ENCODE measurements at places on chromosomes 3 and 15. TPM values are rescaled to one million over a fixed set of nuclear protein-coding genes. Genes with fewer than 3 reads are reported as not detected.

The AQP9 gene
- total RNA-seq: 119 TPM

The SRPRB gene
- 21.7 TPM for total RNA-seq

The UROC1 gene
- not detected for total RNA-seq

The GOLGA8K gene
- total RNA-seq: not detected

The ROPN1 gene
- not detected for total RNA-seq

The GOLGA6L4 gene
- total RNA-seq: 3.3 TPM

The SNAPC5 gene
- total RNA-seq: 23.1 TPM

The SLC12A1 gene
- not detected for total RNA-seq

The TBC1D21 gene
- total RNA-seq: not detected

The TERC gene
- total RNA-seq: 271 TPM

The FBXL2 gene
- 8.6 TPM for total RNA-seq

The BFSP2 gene
- total RNA-seq: not detected

The OCA2 gene
- total RNA-seq: not detected
